SK-N-DZ (cell line): ENCODE measurements at places on chromosomes 6 and 20.

GRCh38 chr6:73513496-73513854, 7.4 kb downstream of the EEF1A1 start:
- no peak for DNase-seq

DNA sequence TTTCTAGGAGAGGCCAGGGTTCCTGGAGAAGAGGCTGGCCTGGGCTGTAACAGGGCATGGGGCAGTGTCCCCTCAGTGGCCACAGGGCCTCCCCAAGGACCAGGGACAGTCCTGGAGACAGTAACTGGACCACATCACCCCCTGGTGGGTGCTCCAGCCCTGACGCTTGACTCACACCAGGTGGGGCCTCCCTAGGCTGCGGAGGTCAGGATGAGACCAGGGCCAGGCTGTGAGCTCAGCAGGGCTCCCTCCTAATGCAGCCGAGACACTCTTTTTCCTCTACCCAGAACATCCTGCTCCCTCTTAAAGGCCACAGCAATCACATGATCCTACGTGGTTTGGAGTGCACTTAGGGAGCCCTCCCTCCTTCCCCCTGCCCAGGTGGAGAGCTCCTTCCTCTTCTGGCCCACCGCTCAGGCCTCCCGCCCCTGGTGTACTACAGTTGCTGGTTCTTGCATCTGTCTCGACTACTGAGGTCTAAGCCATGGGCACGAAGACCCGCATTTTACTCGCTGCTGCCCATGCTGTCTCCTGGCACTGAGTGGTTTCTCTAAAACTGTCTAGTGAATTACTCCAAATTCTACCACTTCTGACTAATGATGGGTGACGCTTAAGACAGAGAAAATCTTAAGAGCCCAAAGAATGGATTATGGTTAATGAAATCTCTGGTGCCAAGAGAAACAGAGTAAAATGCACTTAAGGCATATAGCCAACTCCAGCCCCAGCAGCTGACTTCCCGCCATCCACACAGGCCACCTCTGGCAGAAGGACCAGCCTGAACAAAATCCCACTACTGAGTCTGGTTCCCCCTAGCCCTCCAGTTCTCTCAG, 166.1 kb upstream of the CST7 start:
- DNase-seq = peak; percentile 56

DNA sequence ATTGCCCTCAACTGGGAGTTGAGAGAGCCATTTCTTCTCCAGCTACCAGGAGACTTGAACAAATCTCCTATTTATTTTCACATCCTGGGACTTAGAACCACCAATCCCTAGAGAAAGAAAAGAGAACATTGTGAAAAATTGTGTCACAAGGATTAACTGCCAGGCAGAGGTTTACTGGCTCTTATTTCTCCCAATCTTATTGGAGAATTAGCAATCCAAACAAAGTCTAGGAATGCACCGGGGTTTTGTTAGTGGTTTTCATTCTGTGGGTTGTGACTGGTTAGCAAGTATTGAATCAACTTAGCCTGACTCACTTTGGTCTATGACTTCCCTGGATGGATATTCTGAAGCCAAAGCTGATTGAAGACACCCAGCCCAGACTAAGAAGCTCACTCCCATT, 21.2 kb upstream of the ENPP5 start:
- no peak for DNase-seq

GRCh38 chr6:56816370-56816769, 138.5 kb upstream of the BEND6 start:
- no peak for DNase-seq
